ENCODE measurements at places on chromosomes 7 and 10. TPM values are rescaled to one million over a fixed set of nuclear protein-coding genes. Genes with fewer than 3 reads are reported as not detected.

The LMTK2 gene
- total RNA-seq, result 28.3 TPM

The MTERF1 gene
- 7.5 TPM for total RNA-seq

The BHLHA15 gene
- not detected for total RNA-seq

The RET gene
- 0.94 TPM for total RNA-seq

The SLC18A3 gene
- not detected for total RNA-seq

The GFRA1 gene
- 0.59 TPM for total RNA-seq
